A549 treated with RU486 at 1 μM for 4 hours (cell line): ENCODE measurements at places on chromosomes 2 and 18. TPM values are rescaled to one million over a fixed set of nuclear protein-coding genes. Genes with fewer than 3 reads are reported as not detected.

TBR1 gene
- total RNA-seq = 0.09 to 0.14 TPM in 2 of 5 replicates, not detected in the others

ACVR1C gene
- total RNA-seq = 0.01 to 0.06 TPM in 2 of 5 replicates, not detected in the others

TMEM178A gene
- 0.10 to 0.20 TPM (median 0.15 TPM) in 3 of 5 replicates, not detected in the others for total RNA-seq

ONECUT2 gene
- total RNA-seq = 0.21 to 0.48 TPM (median 0.37 TPM) in 5 replicates

FHL2 gene
- total RNA-seq = 66.7 to 89.2 TPM (median 79.7 TPM) in 5 replicates

GPR75 gene
- total RNA-seq = 1.5 to 1.6 TPM (median 1.6 TPM) in 5 replicates

ATP9B gene
- 15.2 to 22.5 TPM (median 18.3 TPM) in 5 replicates for total RNA-seq

RAB27B gene
- 11.8 to 14.5 TPM (median 12.8 TPM) in 5 replicates for total RNA-seq

CHMP1B gene
- 34.1 to 53.3 TPM (median 46.4 TPM) in 5 replicates for total RNA-seq

IGFBP2 gene
- 57.2 to 86.8 TPM (median 77.3 TPM) in 5 replicates for total RNA-seq

POLE4 gene
- total RNA-seq = 102 to 208 TPM (median 161 TPM) in 5 replicates

CNOT9 gene
- total RNA-seq = 41.8 to 50.1 TPM (median 43.6 TPM) in 5 replicates

CHRNG gene
- total RNA-seq = not detected in 5 replicates

COBLL1 gene
- 2.7 to 4.4 TPM (median 4.0 TPM) in 5 replicates for total RNA-seq

CIB4 gene
- 0.20 to 0.28 TPM in 2 of 5 replicates, not detected in the others for total RNA-seq

SPC25 gene
- total RNA-seq = 9.7 to 21.8 TPM (median 19.9 TPM) in 5 replicates

TMEM169 gene
- total RNA-seq = 0.32 to 0.47 TPM (median 0.38 TPM) in 5 replicates

HOXD3 gene
- 0.14 to 0.33 TPM (median 0.21 TPM) in 4 of 5 replicates, not detected in the other for total RNA-seq

MARCHF4 gene
- 47.3 to 64.6 TPM (median 56.8 TPM) in 5 replicates for total RNA-seq

TRABD2A gene
- 7.8 to 12.1 TPM (median 11.2 TPM) in 5 replicates for total RNA-seq

SNTG2 gene
- not detected in 5 replicates for total RNA-seq

MITD1 gene
- 17.3 to 30.8 TPM (median 26.5 TPM) in 5 replicates for total RNA-seq

DIPK1C gene
- total RNA-seq = not detected in 5 replicates

CTAGE1 gene
- total RNA-seq = not detected in 5 replicates

TIGD1 gene
- total RNA-seq = 4.0 to 5.3 TPM (median 5.0 TPM) in 5 replicates

ANKRD30B gene
- total RNA-seq = not detected in 5 replicates

SPDYA gene
- total RNA-seq = 0.14 to 0.25 TPM in 2 of 5 replicates, not detected in the others
